GM12864 (cell line): ENCODE measurements at places on chromosomes 11 and 22.

GRCh38 chr11:58622344-58622743 is at the start of gene CNTF:
CNTF (plus strand) TSS chr11:58622665; CDS start chr11:58622753, 88 bp downstream.
- DNase-seq = no peak

- no peak for DNase-seq
These were observed 943 bp upstream of the YWHAH start for GRCh38 chr22:31943206-31943977.

- no peak for DNase-seq
These were observed 14.5 kb downstream of the USP35 start for GRCh38 chr11:78203184-78203583.

- DNase-seq = no peak
These were observed 75.0 kb upstream of the OR4B1 start for GRCh38 chr11:48141475-48142122.

- DNase-seq = no peak
These were observed 96.1 kb upstream of the THY1 start for GRCh38 chr11:119518746-119519730.

GRCh38 chr22:37304595-37305343 is 22.5 kb downstream of the CYTH4 start:
- no peak for DNase-seq

DNA sequence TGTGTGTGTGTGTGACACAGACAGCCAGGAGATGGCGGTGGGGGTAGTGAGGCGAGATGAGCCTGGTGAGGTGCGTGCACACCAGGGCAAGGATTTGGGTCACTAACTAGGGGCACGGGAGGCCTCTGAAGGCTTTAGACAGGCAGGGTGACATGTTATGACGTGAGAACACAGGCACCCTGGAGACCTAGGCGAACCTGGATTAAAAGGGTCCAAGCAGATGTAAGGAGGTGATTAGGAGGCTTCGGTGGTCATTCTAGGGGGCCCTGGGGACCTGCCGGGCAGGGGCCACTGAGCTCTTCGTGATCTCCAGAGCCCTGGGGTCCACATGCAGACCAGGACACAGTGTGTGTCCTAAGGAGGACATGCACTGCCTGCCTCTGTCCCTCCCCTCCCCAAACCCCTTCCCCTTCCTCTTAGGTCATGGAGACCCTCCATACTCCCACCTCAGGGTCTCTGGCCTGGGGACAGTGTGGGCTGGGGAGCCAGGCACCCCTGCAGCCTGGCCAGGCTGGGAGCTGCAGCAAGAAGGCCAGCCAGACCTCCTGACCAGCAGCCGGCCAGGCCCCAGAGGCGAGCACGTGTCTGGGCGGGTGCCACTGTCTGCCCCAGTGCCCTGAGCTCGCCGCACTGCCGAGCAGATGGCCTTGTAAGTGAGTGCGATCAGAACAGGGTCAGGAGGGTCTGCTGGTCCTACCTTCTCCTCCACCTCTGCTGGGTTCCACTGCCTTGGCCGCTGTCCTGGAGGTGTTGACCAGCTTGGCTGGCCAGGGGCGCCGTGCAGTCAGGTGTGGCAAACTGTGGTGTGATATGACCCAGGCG is 32.1 kb downstream of the IFT27 start:
- no peak for DNase-seq

DNA sequence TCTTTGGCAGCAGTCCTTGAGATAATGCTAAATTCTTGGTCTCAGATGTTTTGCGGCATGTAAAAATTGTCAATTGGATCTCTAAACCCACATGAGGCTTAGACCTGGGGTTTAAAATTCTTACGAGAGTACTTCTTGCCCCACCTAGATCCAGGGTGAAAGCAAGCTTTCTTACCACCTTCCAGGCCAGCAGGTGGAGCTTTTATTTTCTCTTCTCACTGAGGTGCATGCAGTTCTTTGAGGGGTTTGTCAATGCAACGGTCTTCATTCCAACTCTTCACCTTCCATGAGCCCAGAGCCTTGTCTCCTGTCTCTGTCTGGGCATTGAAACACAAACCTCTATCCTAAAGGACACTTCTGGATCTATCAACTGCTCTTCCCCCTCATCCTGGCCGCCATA is 154.1 kb downstream of the MYO18B start:
- no peak for DNase-seq

GRCh38 chr11:108966978-108967377 is 302.1 kb downstream of the DDX10 start:
- DNase-seq = no peak

DNA sequence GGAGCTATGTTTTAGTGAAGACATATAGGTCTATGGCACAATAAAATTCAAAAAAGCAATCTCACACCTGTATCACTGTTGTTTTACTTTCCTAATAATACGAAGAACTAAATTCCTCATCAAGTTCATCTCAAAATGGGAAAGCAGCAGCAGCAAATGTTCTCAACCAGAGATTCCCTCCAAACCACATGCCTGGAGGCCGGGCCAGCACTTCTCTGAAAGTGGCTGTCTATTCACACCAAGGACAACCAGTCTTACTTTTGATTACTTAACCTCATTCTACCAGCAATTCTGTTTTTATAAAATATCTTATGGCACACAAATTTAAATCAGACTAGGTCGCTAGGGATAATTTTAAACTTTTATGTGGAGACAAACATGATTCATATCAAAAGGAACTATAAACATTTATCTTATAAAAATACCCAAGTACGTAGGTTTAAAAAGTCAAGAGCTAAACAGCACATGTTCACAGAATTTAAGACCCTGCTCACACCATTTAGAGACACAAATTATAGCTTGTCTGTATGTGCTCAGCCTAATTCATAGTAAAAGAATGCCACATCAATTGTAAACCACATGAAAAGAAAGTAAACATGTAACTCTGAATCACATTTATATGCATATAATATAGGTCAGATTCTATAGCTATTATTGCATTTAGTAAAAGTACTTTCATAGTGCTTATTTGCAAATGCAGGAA is 46.1 kb downstream of the RRAS2 start:
- DNase-seq = no peak

DNA sequence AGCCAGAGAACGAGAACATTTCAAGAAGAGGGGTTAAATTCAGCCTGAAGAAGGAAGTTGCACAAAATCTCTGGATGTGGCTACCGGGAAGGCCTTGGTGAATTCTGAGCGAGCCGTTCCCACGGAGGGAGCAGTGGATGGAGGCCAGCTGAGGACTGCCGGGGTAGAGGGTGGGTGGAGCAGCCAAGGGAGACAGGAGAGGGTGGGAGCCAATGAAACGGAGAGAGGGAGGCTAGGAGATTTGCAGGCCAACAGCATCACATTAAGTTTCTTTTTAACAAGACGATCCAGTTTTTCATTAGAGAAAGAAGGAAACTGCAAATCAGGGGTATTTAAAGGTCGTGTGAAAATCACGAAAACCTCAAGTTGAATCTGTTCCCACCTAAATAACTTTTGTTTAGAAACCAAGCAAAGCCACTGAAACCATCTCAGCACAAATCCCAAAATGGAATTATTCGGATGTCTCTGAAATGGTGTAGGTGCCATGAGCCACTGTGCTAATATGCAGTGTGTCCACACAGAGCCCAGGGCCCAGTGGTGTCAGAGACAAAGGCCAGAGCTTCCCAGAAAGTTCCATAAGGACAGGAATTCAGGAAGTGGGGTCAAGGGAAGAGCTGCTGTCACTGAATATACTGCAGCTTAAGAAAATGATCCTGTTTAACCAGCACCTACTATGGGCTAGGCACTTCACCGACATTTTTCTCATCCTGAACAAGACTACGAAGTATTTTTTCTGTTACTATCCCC is 59.7 kb upstream of the SLC35C1 start:
- no peak for DNase-seq

DNA sequence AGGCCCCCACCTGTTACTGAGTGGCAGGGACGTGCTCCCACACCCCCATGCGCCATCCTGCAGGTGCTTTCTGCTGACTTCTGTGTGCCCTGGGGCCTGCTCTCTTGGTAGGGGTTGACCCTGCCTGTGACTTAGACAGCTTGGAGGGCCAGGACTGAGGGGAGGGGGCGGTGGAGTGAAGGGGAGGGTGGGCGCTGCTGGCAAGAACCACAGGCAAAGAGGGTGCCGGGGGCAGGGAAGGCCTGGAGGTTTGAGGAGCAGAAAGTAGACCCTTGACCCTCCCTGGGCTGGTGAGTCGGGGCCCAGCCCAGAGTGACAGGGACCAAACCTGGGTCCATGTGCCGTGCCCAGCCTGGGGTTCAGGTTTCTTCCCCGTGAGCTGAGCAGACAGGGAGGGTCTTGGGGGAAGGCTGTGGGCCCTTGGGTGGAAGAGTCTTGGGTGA is 17.8 kb downstream of the KCNQ1 start:
- DNase-seq = no peak

- DNase-seq = peak; percentile 87
These were observed 3.2 kb upstream of the EMID1 start for GRCh38 chr22:29202212-29203192.

DNA sequence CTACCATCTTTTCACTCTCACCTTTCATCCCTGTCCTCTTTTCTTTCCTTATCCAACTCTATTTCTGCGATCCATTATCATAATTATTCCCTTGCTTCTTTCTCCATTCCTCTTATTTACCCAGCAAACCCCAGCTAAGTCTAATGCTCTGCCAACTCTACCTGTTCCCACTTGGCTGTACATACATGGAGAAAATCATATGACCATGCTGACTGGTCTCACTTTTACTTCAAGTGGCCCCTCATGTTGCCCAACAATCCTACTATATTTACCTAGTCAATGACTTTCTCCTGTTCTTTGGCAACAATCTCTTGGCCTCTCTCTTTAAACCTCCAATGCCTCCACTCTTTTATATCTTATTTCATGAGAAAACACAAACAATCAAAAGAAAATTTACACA is 94.1 kb downstream of the USP35 start:
- no peak for DNase-seq

DNA sequence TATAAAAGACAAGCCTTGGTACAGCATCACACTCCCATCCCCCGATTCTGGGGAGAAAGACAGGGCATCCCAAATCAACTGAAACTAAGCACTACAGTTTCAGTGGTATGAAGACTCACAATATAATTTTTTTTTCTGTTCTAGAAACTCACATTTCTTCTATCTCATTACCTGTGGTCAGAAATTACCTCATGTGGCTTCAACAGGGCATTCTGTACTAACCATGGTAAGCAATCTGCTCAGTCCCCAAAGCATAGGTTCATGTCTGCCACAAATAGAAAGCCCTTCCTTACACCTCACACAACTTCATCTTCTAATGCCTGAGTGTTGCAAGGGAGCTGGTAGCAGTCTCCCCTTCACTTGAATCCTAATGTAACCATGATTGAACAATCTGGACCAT is 147.4 kb upstream of the POU2AF2 start:
- DNase-seq = no peak

GRCh38 chr22:38799265-38800002 is 5.5 kb upstream of the DNAL4 start:
- DNase-seq = no peak

DNA sequence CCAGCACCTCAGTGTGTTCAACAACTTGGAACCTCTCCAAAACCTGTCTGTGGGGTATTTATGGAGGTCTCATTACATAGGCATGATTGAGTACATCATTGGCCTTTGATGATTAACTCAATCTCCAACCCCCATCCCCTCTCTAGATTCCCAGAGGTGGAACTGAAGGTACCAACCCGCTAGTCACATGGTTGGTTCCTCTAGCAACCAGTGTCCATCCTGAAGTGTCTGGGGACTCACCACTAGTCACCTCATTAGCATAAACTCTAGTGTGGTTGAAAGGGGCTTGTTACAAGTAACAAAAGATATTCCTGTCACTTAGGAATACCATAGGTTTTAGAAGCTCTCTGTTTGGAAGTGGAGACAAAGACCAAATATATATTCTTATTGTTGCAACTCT is 40.3 kb downstream of the SIK2 start:
- DNase-seq = no peak

- no peak for DNase-seq
These were observed 72.1 kb upstream of the KCNQ1OT1 start for GRCh38 chr11:2771758-2772466.

DNA sequence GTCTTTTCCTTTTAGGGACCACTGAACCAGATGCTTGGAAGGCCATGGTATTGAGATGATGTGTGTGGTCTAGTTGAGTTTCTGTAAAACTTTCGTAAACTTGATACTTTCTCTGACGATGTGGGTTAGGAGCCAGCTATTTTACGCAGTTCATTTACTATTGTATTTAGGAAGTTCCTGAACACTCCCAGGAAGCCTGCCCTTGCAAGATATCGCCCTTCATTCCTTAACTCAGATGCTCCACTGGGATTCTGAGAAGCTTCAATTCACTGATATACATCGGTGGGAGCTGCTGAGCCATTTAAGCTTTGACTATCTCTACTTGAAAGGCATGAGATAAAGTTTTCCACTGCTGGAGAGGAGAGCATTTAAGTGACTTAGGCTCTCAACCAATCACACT is 121.3 kb downstream of the CSNK2A3 start:
- DNase-seq = no peak

- DNase-seq = peak; percentile 10
These were observed 15.9 kb upstream of the GLYATL1 start for GRCh38 chr11:58923300-58923788.

- DNase-seq = no peak
These were observed 40.6 kb upstream of the ARL14EP start for GRCh38 chr11:30282289-30282631.

DNA sequence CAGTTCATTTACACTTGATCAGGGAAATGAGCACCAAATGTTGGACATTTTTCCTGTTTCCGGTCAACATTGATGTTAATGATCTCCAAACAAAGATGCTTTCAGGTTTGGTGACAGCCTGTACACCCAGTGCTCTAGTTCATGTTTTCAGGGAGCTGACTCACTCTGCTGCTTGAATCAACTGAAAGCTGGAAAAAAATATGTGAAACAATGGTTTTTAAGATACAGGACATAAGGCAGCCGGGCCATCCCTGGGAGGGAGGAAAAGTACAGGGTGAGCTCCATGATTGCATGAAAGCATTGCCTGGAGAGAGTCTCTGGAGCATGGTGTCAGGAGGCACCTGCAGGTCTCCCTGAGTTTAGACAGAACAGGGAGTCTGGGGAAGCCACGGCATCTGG is 259.6 kb downstream of the TBC1D22A start:
- DNase-seq = no peak

GRCh38 chr11:31199378-31199777 is 170.2 kb downstream of the DCDC1 start:
- DNase-seq = no peak

DNA sequence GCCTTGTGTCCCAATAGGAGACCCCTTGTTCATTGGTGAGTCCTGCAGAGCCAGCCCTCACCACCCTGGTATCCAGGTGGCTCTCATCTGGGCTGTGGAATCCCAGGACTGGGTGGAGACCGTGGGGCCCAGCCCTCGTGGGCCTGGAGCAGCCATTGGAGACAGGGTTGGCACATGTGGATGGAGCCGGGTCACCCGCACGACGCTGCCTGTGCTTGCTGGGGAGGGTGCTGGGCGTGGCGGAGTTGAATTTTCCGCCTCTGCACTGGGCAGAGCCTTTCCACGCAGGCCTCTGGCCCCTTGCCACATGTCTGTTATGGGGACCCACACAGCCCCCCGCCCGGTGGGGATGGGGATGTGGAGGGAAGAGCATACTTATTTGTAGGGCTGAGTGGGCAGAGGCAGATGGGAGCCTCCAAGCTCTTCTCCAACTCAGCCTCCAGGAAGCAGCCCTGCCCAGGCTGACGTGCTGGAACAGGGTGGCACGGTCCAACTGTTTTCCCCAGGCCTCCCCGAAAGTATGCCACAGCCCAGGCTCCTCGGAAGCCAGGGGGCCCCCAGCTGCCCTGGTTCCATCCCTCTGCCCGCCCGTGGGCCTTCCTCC is 12.6 kb downstream of the GRAMD4 start:
- DNase-seq = no peak

- DNase-seq = no peak
These were observed 29.5 kb downstream of the CD82 start for GRCh38 chr11:44595006-44595405.

- no peak for DNase-seq
These were observed 18.5 kb downstream of the MMP13 start for GRCh38 chr11:102936864-102937509.

GRCh38 chr11:112266410-112266778 is 5.7 kb upstream of the PLET1 start:
- no peak for DNase-seq
